CD4-positive, alpha-beta T cell treated with Interleukin-17A for 4 hours (primary cell): ENCODE measurements at places on chromosomes 5 and 9.

DNA sequence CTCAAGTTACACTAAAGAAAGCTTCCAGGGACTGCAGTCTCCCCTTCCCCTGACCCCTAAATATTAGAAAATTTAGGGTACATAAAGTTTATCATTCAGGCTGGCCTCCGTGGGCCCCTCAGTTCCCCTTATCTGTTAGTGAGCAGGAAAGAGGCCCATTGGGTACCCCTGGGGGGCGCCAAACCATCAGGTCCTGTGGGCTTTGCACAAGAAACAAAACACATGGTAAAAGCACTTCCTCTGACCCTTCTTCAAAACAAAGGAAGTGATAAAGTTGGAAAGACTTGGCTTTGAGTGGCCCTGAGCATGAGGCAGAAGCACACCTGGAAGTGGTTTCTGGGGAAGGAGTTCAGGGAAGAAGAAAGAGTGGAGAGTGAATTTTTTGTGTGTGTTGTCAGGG, 213.0 kb downstream of the SMARCA2 start:
- no peak for DNase-seq

GRCh38 chr5:73786043-73786831, 160.2 kb downstream of the ARHGEF28 start:
- DNase-seq = no peak

- no peak for DNase-seq
Measured at GRCh38 chr9:93665637-93666438, 89.5 kb downstream of the PHF2 start.

- DNase-seq = no peak
Measured at GRCh38 chr5:59745415-59745863, 148.1 kb downstream of the PDE4D start.

- no peak for DNase-seq
Measured at GRCh38 chr5:12870872-12871539, 966.8 kb upstream of the CTNND2 start.

DNA sequence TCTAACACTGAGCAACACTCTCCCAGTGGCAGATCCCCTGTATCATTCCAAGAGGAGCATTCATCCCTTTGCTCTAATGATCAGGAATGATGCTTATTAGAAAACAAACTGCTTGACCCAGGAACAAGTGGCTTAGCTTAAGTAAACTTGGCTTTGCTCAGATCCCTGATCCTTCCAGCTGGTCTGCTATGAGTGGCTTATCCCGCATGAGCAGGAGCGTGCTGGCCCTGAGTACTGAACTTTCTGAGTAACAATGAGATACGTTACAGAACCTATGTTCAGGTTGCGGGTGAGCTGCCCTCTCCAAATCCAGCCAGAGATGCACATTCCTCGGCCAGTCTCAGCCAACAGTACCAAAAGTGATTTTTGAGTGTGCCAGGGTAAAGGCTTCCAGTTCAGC, 29.7 kb downstream of the GABRP start:
- DNase-seq = no peak

GRCh38 chr5:170701334-170701733, 82.2 kb upstream of the GABRP start:
- DNase-seq = no peak

- DNase-seq = no peak
Measured at GRCh38 chr5:180098526-180098925, 27.0 kb upstream of the RNF130 start.

GRCh38 chr9:99050924-99051323, 54.0 kb upstream of the TGFBR1 start:
- no peak for DNase-seq

DNA sequence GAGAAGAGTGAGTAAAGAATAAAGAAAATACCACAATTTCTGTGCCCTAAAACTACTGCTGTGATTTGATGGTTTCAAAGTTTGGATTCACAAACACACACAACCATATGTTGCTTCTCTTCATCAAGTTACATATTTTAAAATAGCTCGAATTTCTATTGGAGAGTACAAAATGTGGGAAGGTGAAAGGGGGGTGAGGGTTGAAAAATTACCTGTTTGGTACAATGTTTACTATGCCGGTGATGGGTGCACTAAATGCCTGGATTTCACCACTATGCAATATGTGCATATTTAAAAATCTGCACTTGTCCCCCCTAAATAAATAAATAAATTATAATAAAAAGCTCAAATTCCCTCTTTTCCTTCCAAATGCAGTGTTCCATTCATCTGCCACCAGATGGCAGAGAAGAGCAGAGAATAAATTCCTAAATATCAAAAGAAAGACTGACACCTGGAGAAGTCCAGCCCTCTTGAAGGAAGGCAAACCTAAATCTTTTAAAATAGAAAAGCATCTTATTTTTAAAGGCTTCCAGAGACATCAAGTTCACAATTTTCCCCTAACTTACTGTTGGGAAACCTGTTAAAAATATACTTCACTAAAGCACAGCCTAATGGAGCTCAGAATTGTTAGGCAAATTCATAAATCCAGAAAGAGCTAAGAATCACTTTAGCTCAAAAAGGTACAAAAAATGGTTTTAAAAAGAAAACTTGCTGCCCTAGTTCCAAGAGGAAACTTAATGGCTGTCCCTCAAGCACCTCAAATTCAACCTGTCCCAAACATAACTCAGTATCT, 24.8 kb upstream of the HNRNPA0 start:
- DNase-seq = no peak

- DNase-seq = no peak
Measured at GRCh38 chr5:168879929-168880328, 300.8 kb upstream of the PANK3 start.

GRCh38 chr5:34533582-34534522, 122.3 kb upstream of the RAI14 start:
- no peak for DNase-seq

DNA sequence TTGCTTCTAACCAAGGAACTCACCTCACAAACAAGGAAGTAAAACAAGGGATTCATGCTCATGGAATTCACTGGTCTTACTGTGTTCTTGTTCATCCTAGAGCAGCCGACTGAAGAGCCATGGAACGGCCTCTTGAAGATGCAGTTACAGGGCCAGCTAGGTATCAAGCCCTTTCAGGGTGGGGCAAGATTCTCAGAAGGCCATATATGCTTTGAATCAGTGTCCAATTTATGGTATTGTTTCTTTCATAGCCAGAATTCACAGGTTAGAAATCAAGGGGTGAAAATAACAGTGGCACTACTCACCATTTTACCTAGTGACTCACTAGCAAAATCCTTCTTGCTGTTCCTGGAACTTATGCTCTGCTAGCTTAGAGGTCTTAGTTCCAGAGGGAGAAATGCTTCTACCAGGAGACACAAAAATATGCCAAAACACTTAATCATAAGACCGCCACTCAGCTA, 159.5 kb upstream of the CDH10 start:
- no peak for DNase-seq

DNA sequence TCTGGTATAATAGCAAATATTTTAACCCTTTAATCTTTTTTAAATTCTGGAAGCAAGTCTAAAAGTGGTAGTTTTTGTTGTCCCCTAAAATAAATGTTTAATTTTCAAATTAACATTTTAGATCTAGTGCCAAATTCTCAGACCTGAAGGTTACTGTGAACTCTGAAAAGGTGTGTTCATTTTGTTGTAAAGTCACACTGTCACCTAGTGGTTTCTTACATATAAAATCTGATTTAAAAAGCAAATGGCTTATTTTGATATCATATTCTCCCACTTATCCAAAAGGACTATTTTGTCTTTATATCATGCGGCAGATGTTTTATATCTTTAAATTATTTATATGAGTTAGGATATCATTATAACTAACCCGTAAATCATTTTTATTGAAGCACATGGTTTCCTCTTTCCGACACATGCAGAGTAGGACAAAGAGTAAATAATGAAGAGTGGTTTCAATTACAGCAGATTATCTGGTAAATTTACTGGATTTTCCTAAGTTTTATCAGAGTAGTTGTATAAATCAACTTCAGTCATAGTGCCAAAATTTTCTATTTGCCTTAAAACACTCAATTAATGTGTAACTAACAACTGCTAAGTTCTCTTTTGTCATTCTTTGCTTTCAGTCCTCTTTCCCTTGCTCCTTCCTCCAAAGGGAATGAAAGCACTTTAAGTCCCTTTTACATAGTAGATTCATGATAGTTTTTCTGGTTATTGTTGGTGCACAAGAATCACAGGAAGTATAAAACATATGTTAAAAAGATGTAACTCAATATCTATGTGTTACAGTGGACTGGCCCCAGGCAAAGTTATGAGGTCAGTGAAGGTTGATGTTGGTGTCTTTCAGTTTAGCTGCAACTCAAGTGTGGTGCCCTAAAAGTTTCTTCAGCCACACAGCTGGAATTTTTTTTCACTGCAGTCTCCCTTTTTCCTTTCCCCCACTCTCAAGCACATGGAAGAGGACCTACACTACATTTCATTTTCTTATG, 189.6 kb downstream of the COX7C start:
- DNase-seq = no peak

DNA sequence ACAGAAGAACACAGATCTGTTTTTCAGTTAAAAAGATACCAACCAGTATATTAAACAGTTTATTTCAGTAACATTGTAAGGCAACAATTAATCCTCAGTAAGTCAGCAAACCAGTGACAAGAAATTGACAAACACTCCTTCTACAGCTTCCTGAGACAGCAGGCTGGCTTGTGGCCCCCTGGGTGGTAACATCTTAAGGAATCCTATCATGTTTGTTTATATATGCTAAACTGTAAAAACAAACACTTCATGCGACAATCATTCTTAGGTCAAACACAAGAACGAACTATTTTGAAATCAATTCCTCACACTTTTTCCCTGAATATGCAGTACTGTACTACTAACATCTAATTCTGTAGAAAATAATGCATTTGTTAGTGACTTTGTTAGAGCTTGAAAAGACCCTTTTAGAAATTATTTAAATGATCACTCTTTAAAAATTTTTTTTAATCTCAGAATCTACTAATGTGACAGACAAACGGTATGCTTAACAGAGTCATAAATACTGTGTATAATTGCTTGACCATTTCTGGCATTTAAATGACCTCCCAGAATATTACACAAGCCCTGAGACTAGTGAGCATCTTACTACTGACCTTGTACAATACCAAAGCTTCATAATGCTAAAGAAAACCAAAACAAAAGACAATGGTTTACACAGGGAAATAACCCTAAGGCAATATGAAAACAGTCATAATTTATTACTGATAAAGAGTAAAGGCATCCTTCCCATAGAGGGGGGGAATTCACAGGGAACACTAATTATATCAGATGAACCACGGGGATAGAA, 48.2 kb downstream of the ERMP1 start:
- no peak for DNase-seq
